ENCODE measurements at places on chromosomes 1 and 21. TPM values are rescaled to one million over a fixed set of nuclear protein-coding genes. Genes with fewer than 3 reads are reported as not detected.

Gene GBP1
- 22.9 TPM for total RNA-seq

Gene CHI3L1
- total RNA-seq: not detected

Gene AIDA
- total RNA-seq: 50.1 TPM

Gene TRABD2B
- total RNA-seq: under 0.01 TPM

Gene CYP4B1
- total RNA-seq: not detected

Gene FOXJ3
- 18.6 TPM for total RNA-seq

Gene OR2L13
- not detected for total RNA-seq

Gene RHBDL2
- total RNA-seq: 0.26 TPM

Gene FMN2
- total RNA-seq: 0.39 TPM

Gene CD5L
- not detected for total RNA-seq

Gene RIMKLA
- total RNA-seq: 0.13 TPM

Gene ZSWIM5
- total RNA-seq: 0.08 TPM

Gene CRP
- total RNA-seq: not detected

Gene GPR161
- total RNA-seq: 8.9 TPM

Gene CCDC185
- not detected for total RNA-seq

Gene TNNI3K
- total RNA-seq: not detected

Gene TMEM51
- 21.6 TPM for total RNA-seq

Gene ALG14
- 1.2 TPM for total RNA-seq

Gene BMP8B
- not detected for total RNA-seq

Gene GBP2
- total RNA-seq: 5.8 TPM

Gene AJAP1
- 0.24 TPM for total RNA-seq

Gene CSMD2
- total RNA-seq: 0.08 TPM

Gene GUCA2A
- not detected for total RNA-seq

Gene HFM1
- total RNA-seq: 0.39 TPM

Gene ANKRD45
- total RNA-seq: 0.52 TPM

Gene OR2T33
- not detected for total RNA-seq

Gene DFFB
- total RNA-seq: 13.2 TPM

Gene OLFML3
- total RNA-seq: 97.4 TPM

Gene LYPD8
- total RNA-seq: not detected

Gene PTPN14
- 26.8 TPM for total RNA-seq

Gene KCNE2
- total RNA-seq: not detected

Gene FCN3
- total RNA-seq: not detected

Gene SPRR4
- not detected for total RNA-seq

Gene ERICH3
- not detected for total RNA-seq
